ENCODE measurements at places on chromosomes 12 and 14.
A peak's percentile ranks its signal among the peaks of the same experiment; 100 is the strongest.

DNA sequence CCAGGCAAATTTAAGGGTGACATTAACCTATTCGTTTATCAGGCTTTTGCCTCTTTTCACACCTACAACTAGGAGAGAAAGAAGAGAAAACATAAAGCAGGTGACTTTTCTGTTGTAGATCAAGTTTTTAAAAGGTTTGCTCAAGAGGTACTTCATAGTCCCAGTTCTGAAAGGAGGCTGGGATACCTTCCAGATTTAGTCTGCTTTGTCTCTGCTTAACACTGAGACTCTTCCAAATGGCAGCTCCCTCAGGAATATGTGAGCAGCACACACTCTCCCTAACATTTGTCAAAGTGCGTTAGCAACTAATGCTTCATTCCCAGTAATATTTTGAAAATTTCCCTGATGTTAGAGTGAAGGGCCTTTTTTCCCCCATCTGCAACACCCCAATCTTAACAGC is 133.7 kb upstream of the RASSF8 start:
- DNase-seq, result no peak

DNA sequence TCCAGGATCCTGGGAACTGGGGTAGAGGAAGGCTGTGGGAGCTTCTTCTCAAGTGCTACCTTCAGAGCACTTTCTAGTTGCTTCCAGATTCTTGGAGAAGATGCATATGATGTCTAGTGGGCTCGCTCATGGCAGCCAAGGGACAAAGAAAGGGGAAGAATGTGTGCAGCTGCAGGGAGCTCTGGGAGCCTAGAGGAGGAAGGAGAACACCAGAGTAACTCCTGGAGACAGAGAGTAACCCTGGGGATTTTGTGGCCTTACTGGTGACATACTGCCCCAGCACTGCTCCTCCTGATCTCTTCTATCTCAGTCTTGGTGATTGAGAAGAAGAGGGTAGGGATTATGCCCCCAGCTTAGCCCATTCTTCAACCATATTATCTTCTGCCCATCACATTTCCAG is 10.3 kb upstream of the SP7 start:
- DNase-seq, result no peak

DNA sequence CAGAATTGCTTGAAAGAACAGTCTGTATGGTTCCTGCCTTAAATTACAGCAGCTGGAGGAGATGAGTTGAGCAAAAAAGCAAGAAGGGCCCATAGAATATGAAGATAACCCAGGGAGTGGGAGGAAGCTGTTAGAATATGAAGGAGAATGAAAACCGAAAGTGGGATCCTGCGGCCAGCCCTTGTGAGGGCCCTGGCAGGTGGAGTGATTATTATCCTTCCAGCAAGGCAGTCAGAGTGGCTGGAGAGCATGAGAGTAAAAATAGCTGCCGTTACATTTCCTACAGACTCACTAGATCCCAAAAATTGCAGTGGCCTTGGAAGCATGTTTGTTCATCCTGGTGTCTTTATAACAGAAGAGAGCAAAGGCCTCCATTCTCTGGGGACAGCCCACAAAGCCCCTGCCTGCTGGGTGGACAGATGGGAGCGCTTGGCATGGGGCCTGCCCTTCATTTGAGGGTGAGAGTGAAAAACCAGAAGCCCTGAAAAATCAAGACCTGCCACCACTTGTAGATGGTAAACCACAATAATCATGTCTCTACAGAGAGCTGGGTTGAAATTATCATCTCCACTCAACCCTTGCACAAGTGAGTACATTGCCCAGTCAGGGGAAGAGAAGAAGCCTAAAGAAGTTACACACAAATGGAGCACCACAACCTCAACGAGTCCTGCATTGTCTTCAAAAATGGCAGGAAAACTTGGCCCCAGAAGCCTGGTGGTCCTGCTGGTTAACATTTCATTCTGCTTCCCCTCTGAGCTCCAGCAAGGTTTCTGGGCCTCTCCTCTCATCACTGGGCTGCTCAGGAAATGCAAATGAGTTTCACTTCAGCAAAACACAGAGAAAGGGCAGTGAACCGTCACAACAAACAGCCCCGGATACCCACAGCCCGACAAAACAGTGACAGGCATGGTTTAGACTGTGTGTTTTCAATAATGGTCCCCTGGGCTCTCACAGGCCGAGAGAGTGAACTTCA is 20.5 kb downstream of the ZDHHC22 start:
- peak; percentile 51 for DNase-seq

DNA sequence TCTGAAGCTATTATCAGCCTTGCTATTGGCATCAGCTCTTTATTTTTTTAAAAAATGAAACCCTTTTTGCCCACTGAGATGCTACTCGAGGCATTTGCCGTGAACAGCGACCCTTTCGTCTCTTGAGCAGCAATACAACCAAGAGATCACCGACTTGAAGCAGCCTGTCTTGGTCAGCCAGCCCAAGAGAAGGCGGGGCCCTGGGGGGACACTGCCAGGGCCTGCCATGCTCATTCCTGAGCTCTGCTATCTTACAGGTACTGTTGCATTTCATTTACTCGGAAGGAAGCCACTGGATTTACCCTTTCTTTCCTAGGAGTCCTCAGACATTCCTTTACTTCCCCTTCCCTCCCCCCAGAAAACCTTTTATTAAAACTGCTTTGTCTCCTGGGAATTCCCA is 16.7 kb downstream of the PIWIL1 start:
- no peak for DNase-seq

DNA sequence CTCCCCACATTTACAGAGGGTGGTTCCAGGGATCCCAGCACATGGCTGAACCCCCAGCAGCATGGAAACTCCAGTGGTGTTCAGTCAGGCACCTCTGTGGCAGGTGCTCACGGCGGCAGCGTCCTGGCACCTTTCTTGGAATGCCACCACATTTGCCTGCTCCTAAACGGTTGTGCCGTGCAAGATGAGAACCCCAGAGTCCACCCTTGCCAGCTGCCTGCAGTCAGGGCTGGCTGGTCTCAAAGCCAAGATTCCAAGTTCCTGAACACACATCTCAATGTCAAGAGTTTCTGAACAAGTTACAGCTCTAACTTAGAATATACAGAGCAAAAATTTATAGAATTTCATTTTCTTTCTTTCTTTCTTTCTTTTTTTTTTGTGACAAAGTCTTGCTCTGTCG is 38.7 kb downstream of the DDX51 start:
- DNase-seq, result no peak

GRCh38 chr14:56821177-56821576 is 10.9 kb upstream of the OTX2 start:
- no peak for DNase-seq

GRCh38 chr12:7134396-7135166 is 4.4 kb downstream of the CLSTN3 start:
- DNase-seq, result no peak

DNA sequence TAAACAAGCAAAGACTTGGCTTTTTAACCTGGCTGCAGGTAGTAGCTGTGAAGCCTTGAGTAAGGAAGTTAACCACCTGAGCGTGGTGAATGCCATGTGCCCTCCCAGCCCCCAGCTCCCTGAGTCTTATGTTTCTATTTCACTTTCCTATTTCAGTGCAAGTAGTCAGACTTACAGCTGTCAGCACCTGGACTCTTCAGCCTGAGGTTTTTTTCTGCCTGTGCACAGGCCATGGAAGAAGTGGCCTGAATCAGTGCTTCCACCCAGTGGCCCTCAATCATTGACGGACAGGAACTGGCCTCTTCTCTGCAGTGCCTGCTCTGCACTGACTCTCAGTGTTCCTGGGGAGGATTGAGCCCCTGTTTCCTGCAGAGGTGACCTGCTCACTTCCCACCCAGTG is 796.4 kb downstream of the MED13L start:
- DNase-seq, result peak; percentile 67

- peak; percentile 34 for DNase-seq
Measured at GRCh38 chr12:29505122-29505521, 7.6 kb upstream of the OVCH1 start.

- no peak for DNase-seq
Measured at GRCh38 chr12:116615141-116615861, 56.1 kb downstream of the MAP1LC3B2 start.

GRCh38 chr14:105926373-105927095 is 400.2 kb downstream of the TMEM121 start:
- DNase-seq, result no peak

- no peak for DNase-seq
Measured at GRCh38 chr12:50004696-50005095, 20.6 kb downstream of the RACGAP1 start.

DNA sequence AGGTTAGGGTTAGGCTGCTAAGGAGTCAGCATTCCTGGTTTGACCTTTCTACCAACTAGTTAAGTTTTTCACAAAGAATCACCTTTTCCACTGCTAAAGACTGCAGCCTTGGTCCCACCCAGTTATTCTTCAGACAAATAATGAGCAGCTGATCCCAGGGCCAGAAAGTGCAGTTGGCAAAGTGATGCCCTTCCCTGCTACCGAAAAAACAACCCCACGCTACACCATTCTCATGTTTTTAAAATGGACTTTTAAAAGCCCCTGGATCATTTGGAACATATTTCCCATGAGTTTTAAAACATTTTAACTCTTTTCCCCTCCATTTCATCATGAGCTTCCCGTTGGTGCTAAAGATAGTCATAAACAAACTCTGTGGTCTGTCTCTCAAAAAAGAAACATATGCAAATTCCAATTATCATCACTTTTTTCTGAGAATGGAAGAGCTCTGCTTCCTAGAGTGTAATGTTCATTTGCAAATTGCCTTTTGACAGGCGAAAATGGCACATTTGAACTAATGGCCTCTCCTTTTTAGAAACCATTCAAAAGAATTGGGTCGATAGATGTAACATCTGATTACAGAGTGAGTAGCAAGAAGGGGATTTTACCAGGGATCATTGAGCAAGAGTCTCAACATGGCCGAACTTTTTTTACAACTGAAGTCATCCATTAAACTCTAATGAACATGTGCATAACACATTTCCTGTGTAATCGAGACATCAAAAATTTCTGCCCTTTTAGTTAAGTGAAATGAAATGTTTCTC is 129.3 kb upstream of the RAP1B start:
- peak; percentile 65 for DNase-seq

DNA sequence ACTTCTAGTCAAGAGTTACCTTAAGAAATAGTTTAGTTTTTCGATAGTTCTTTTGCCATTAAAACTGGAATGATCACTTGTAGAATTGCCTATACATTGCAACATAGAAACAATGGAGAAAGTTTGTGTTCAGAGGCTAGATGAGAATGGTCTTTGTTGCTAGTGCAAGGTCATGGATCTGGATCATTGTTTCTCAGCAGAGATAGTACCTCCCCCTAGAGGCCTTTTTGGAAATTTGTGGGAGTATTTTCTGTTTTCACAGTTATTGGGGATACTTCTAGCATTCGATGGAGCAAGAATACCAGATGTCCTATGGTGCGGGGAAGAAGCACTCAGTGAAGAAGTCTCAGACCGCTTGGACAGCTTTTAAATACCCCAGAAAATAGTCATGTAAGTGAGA is 138.8 kb upstream of the HMGA2 start:
- DNase-seq, result no peak

DNA sequence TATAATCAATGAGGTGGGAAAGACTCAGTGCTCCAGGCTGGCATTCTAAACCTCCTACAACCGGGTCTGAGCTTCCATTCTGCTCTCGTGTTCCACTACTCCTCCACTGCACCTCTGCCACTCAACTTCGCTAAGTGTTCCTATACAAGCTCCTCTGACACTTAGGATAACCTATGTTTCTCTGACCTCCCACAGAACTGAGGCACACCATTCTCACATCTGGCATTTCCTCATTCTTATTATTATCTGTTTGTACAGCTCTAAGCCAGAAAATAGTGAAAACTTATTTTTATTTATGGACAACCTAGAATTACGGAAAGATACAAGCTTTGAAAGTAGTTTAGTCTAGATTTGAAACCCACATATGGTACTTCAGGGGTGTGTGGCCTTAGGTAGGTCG is 127.0 kb downstream of the MED13L start:
- no peak for DNase-seq

- DNase-seq, result no peak
Measured at GRCh38 chr12:43878050-43878449, 42.2 kb downstream of the TMEM117 start.

GRCh38 chr12:1553987-1554982 is 40.1 kb downstream of the FBXL14 start:
- DNase-seq, result peak; percentile 96

- DNase-seq, result no peak
Measured at GRCh38 chr14:95710106-95710505, 3.8 kb downstream of the TCL1A start.

GRCh38 chr12:91127306-91127705 is 16.0 kb upstream of the LUM start:
- DNase-seq, result no peak

DNA sequence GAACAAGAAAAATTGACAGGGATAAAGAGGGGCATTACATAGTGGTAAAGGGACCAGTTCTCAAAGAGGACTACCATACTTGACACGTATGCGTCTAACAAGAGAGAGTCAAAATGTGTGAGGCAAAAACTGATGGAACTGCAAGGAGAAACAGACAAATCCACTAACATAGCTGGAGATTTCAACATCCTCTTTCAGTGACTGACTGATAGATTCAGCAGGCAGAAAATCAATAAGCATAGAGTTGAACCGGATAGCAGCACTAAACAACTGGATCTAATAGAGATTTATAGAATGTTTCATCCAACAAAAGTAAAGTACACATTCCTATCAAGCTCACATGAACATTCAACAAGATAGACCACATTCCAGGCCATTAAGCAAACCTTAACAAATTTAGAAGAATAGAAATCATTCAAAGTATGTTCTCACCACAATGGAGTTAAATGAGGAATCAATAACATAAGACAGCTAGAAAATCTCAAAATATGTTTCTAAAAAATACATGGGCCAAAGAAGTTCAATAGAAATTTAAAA is 16.1 kb upstream of the CRACR2A start:
- DNase-seq, result no peak

DNA sequence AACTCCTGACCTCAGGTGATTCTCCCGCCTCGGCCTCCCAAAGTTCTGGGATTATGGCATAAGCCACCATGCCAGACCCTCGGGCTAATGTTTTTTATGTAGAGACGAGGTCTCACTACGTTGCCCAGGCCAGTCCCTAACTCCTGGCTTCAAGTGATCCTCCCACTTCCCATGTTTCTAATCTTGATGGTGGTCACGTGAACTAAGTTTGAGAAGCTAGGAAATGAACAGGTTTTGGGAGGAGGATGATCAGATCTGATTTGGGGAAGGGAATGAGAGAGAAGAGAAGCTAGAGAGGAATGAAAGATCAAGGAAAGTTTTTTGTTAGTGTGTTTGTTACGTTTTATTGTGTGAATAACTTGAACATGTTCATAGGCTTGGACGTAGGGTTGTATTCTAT is 17.2 kb upstream of the SINHCAF start:
- DNase-seq, result no peak

GRCh38 chr12:75533239-75533638 is 21.8 kb upstream of the KRR1 start:
- no peak for DNase-seq

DNA sequence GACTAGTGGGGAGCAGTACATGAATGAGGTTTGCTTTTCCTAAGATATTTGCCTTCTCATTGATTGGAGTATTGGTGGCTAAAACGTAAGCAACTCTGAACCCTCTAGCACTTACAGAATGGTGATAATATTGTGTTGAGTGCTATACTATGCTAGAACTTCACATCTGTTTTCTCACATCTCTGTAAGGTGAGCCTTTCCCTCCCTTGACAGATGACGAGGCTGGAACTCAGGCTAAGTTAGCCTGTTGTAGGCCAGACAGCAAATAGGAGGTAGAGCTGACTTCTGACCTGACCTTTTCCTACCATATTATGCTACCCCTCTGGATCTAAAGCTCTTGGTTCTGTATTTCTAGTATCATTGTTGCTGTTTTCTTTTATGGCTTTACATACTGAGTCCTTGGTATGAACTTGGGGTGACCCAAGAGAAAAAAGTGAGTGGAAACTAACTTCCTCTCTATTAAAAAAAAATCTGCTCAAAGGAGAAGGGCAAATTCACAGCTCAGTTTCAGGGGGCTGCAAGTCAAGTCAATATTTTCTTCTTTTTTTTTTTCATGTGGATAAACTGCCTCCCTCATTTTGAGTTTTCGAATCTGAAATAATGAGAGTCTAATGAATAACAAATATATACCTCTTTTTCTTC is 85.9 kb downstream of the CRADD start:
- no peak for DNase-seq

Data from MM.1S (cell line).